Spinal cord (tissue), 10 donors: ENCODE measurements at places on chromosomes 7 and 10.

DNA sequence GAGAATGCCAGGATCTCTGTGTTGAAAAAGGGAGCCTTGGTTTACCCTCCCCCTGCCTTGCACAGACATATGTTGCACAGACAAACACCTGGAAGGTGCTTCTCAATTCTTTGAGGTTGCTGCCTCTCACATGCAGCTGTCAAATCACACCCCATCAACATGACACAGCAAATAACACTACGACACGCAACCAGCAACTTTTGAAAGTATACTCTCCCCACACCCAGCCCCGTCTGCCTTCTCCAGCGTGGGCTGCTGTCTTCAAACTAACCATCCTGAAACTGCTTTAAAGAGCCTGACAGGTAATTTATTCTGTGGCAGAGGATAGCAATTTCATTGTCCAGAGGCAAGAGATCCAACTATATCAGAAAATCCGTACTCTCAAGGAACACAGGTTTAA lies 136.1 kb downstream of the PLXNA4 start:
- DNase-seq, result no peak

- DNase-seq, result no peak
These were observed 557 bp upstream of the LSM8 start for GRCh38 chr7:118183428-118183785.

DNA sequence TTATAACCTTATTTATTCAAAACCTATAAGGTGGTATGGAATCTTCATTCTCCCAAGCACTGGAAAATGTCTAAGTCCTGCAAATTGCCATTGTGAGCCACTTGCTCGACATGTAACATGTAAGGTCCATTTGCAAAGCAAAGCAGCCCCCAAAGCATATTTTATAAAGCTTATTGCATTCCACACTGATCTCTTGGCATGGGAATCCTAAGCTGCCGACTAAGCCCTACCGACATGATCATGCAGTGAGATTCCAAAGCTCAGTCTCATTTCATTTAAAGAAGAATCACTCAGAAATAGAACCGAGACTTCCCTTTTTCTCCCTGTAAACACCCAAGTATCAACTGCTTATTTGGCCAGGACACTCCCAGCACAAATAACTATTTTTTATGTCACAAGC lies 333.4 kb upstream of the MYO3A start:
- no peak for DNase-seq

- no peak for DNase-seq
These were observed 4.0 kb downstream of the NUDT5 start for GRCh38 chr10:12191715-12192114.

DNA sequence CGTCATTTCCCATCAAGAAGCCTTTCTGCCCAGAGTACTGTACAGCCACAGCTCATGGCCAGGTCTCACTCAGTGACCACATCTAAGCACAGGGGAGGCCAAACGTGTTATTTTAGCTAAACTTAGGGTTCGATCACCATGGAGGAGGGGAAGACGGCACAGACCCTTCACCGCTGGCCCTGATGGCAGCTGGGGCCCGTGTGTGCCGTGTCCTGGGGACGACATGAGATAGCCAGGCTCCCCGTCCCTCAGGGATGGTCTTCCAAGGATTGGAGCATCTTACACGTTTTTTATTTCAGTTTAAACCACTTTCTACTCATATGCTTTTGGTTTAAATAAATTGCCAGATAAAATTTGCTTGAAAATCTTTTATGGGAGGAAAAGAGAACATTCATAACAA lies 512.9 kb downstream of the DNAJB6 start:
- DNase-seq, result no peak

DNA sequence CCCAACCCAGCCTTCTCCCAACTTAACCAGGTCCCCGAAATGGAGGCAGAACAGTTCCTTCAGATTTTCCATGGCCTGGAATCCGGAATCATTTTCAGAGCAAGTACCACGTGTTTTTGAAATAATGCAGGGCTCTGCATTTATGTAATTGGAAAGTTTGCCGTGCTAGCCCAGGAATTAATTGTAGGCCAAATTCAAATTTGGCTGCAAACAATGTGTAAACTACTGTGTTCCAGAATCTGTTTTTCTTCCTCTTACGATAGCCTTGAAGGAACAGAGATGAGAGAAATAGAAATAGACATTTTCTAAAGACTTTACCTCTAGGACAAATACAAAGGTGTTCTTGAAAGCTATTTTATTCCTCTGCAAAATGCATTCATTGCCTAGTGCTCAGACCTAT lies 77.4 kb downstream of the FAM107B start:
- no peak for DNase-seq
